Endodermal cell (in vitro differentiated cells): ENCODE measurements at places on chromosomes 5 and 9.

DNA sequence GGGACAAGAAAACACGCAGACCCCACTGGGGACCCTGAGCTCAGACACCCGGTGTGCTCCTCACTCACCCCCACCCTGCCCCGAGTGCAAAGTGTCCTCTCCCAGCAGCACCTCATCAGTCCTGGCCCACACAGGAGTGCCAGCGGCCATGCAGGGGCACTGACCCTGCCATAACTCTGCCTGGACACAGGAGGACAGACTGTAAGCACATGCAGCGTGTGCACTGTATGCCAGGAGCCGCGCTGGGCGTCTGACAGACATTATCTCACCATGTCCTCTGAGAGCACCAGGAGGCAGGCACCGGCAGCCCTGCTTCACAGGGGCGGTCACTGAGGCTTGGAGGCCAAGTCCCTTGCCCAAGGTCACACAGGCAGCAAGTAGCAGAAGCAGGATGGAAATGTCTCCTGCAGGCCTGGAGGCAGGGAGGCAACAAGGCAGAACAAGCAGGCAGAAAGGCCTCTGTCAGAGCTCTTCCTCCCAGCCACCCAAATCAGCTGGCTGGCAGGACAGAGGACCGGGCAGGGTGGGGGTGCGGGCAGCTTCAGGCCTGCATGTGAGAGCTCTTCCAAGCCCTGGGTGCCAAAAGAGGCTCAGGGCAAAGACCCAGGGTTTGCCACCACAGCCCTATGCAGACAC, 8.4 kb downstream of the EEIG1 start:
- H3K27me3 ChIP-seq: no peaks in the 10 kb centered on the region
- H3K4me3 ChIP-seq: no peak overlapping the region
- H3K36me3 ChIP-seq: peaks cover 3% of the 10 kb centered on the region
- peak; percentile 50 for DNase-seq
- H3K4me1 ChIP-seq: peaks cover 26% of the 10 kb centered on the region

DNA sequence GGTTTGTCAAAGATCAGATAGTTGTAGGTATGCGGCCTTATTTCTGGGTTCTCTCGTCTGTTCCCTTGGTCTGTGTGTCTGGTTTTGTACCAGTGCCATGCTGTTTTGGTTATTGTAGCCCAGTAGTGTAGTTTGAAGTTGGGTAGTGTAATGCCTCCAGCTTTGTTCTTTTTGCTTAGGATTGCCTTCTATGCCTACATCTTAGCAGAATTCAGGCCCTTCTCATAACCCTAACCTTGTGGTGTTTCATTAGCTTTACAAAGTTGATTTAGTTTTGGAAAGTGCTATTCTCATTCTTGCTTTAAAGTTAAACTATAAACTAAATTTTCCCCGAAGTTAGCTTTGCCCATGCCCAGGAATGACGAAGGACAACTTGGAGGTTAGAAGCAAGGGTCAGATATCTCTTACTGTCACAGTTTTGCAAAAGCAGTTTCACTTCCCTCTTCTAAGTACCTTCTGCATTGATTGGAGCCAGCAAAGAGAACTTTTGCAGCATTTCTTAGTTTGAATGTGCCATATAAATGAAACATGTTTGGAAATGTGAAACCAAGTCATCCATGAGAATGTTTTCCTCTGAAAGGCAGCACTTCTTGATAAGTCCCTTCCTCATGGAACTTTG, 274.3 kb upstream of the DMRT1 start:
- H3K36me3 ChIP-seq: no peaks in the 10 kb centered on the region
- no peaks in the 10 kb centered on the region for H3K27me3 ChIP-seq
- DNase-seq: no peak
- H3K4me1 ChIP-seq: no peaks in the 10 kb centered on the region

DNA sequence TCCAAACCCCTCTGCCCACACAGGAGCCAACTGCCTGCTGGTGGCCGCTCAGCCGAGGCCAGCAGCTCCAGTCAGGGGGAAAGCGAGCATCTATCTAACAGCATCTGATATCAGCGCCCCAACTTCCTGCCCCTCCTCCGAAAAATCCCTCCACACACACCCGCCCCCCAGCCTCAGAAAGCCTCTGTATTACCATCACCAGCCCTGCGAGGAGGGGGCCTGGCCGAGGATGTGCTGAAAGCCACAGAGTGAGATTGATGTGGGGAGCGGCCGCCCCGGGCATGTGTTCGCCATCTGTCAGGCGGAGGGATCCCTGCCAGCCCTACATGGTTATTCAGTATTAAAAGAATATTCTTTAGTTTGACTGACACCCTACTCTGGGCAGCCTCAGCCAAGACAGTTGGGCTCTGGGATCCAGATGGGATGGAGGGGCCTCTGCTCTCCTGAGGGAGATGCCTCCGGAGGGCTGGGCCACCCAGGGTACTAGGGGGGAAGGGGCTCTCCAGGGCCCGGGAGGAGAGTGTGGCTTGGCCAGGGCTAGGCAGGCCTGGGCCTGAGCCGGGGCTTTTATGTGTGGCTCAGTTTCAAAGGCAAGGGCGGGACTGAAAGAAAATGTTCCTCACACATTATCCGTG, 98.0 kb downstream of the HSD17B3 start:
- peaks cover 6% of the 10 kb centered on the region for H3K27me3 ChIP-seq
- no peak overlapping the region for H3K27ac ChIP-seq
- no peak overlapping the region for H3K4me3 ChIP-seq
- no peaks in the 10 kb centered on the region for H3K36me3 ChIP-seq
- DNase-seq: no peak
- no peaks in the 10 kb centered on the region for H3K4me1 ChIP-seq

DNA sequence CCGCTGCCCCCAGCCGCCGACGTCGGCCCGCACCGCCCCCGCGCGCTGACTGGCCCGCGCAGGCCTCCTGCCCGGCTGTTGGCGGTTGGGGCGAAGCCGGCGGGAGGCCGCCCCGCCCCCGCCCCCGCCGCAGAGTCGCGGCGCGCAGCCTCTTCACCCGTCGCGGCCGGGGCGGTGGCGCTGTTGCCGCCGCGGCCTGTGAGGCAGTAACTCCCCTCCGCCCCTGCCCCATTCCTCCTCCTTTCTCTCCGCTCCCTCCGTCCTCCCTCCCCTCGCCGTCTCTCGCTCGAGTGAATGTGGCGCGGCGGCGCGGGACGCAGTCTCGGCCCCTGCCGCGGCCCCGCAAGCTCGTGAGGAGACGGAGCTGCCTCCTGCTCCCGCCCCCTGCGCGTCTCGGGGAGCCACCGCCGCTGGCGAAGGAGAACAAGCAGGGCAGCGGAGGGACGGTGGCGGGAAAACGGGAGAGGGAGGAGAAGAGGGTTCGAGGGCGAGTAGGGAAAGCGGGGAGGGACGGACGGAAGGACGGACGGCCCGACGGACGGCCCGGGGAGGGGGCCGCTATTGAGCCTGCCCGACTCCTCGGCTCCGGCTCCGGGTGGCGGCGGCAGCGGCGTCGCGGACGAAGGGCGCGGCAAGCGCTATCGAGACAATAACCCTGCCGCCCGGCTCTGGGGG, 637 bp upstream of the ERBIN start:
- peak; percentile 93 for DNase-seq
- H3K27me3 ChIP-seq: peaks cover 12% of the 10 kb centered on the region
- H3K27ac ChIP-seq: peak overlapping the region; percentile 99
- H3K36me3 ChIP-seq: peaks cover 7% of the 10 kb centered on the region
- H3K4me3 ChIP-seq: peak overlapping the region; percentile 91

DNA sequence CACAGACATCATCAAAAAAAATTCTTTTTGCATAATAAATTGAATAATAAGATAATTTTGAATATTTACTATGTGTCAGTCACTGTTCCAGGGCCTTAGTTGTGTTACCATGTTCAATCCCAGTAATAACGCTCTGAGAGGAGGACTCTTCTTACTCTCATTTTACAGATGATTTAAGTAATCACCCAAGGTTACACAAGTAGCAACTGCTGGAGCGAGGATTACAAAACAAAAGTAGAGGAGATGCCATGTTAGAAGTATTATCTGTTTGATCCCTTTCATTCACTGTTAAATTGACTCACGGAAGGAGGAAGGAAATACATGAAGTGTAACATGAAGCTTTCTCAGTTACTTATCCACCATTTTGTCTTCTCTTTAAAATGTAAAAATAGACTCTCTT, 412.8 kb downstream of the NFIB start:
- H3K27me3 ChIP-seq: no peaks in the 10 kb centered on the region
- no peaks in the 10 kb centered on the region for H3K4me1 ChIP-seq
- H3K27ac ChIP-seq: no peak overlapping the region
- no peak overlapping the region for H3K4me3 ChIP-seq
- no peak for DNase-seq

GRCh38 chr5:110612794-110613247, 113.7 kb downstream of the TMEM232 start:
- H3K27ac ChIP-seq: no peak overlapping the region
- no peak for DNase-seq
- H3K27me3 ChIP-seq: no peaks in the 10 kb centered on the region
- H3K36me3 ChIP-seq: no peaks in the 10 kb centered on the region
- no peak overlapping the region for H3K4me3 ChIP-seq

DNA sequence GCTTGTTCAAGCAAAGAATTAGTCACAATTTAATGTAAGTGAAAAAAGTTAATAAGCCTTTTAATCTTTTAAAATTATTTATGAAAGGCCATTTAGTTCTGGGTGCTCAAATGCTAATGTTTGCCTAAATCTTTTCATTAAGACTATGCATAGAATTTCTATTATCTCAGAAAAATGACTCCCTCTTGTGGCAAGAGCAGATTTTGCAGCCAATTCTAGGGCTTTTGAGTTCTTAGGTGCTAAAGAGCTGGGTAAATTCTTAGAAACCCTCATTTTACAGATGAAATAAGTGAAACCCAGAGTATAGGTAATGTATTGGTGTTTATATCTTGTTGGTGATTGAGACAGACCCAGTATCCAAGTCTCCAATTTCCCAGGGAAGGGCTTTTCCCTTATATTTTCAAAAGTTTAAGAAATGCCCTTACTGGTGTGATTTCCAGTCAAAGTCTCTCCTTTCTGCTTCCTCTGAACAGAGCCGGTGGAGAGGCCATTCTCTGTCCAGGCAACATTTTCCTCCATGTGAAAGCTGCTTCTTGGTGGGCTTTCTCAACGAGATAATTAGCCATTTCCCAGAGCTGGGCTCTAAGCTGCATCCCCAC, 24.1 kb upstream of the PCSK5 start:
- no peaks in the 10 kb centered on the region for H3K36me3 ChIP-seq
- peaks cover 5% of the 10 kb centered on the region for H3K27me3 ChIP-seq
- no peak overlapping the region for H3K27ac ChIP-seq
- H3K4me1 ChIP-seq: no peaks in the 10 kb centered on the region
- DNase-seq: peak; percentile 72

GRCh38 chr9:126885131-126885641, 24.7 kb downstream of the ZBTB34 start:
- H3K27me3 ChIP-seq: no peaks in the 10 kb centered on the region
- H3K4me3 ChIP-seq: no peak overlapping the region
- peaks cover 33% of the 10 kb centered on the region for H3K36me3 ChIP-seq

GRCh38 chr5:72108202-72109061, 1.2 kb downstream of the MAP1B start:
- H3K4me3 ChIP-seq: peak overlapping the region; percentile 97
- no peaks in the 10 kb centered on the region for H3K27me3 ChIP-seq
- peak overlapping the region; percentile 96 for H3K27ac ChIP-seq
- peaks cover 37% of the 10 kb centered on the region for H3K36me3 ChIP-seq
- H3K4me1 ChIP-seq: peaks cover 11% of the 10 kb centered on the region
- peak; percentile 92 for DNase-seq

- no peak for DNase-seq
- H3K36me3 ChIP-seq: peaks cover 19% of the 10 kb centered on the region
Observed at GRCh38 chr5:172444110-172444510, 10.2 kb downstream of the SH3PXD2B start.

DNA sequence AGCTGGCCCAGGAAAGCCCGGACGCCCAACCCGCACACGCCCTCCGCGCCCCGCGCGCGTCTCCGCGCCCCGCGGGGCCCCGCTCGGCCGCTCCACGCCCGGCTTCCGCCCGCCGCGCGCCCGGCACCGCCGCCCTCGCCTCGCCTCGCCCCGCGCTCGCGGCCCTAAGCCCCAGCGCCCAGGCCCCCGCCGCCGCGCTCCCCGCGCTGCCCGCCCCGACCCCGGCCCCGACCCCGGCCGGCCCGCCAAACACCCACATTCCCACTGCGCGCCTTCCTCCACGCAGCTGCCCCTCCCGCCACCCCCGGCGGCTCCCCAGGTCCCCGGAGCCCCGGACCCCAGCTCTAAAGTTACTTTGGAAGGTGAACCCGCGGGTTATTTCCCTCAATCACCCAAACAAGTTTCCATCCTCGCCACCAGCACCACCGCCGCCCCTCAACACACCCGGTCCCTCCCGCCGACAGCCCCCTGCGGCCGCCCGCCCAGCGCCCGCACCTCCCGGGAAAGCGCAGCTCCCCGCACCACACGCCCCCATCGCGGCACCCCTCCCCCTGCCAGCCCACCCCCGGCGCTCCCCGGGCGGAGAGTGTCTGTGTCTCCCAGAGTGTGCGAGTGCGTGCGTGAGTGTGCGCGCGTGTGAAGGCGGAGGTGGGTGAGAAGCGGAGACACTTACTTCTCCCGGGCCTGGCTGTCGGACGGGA, 439 bp downstream of the SSBP2 start:
- H3K4me3 ChIP-seq: peak overlapping the region; percentile 76
- H3K27ac ChIP-seq: peak overlapping the region; percentile 49
- peaks cover 3% of the 10 kb centered on the region for H3K4me1 ChIP-seq
- H3K27me3 ChIP-seq: peaks cover 17% of the 10 kb centered on the region
- DNase-seq: no peak

- no peaks in the 10 kb centered on the region for H3K4me1 ChIP-seq
- no peaks in the 10 kb centered on the region for H3K27me3 ChIP-seq
- peaks cover 56% of the 10 kb centered on the region for H3K36me3 ChIP-seq
- no peak overlapping the region for H3K27ac ChIP-seq
- no peak overlapping the region for H3K4me3 ChIP-seq
Observed at GRCh38 chr5:56861893-56862485, 46.6 kb downstream of the MAP3K1 start.

GRCh38 chr9:101860920-101861319, 122.5 kb upstream of the GRIN3A start:
- no peaks in the 10 kb centered on the region for H3K36me3 ChIP-seq
- no peak overlapping the region for H3K4me3 ChIP-seq
- DNase-seq: no peak
- no peak overlapping the region for H3K27ac ChIP-seq

- no peak overlapping the region for H3K4me3 ChIP-seq
- no peaks in the 10 kb centered on the region for H3K36me3 ChIP-seq
- peaks cover 6% of the 10 kb centered on the region for H3K4me1 ChIP-seq
Observed at GRCh38 chr9:17402309-17402708, 176.6 kb upstream of the SH3GL2 start.

DNA sequence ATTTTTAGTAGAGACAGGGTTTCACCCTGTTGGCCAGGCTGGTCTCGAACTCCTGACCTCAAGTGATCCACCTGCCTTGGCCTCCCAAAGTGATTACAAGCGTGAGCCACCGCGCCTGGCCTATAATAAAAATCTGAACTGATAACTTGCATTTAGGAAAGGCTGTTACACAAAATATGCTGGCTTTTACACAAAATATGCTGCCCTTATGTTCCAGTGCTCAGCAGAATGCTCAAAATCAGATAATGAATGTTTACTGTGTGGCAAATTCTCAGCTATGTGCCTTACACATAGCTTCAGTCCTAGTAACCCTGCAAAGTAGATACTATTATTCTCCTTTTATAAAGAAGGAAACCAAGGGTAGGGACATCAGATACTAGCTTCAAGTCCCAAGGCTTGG, 141.3 kb upstream of the MSX2 start:
- no peak overlapping the region for H3K4me3 ChIP-seq
- no peaks in the 10 kb centered on the region for H3K4me1 ChIP-seq
- DNase-seq: peak; percentile 8
- peaks cover 12% of the 10 kb centered on the region for H3K27me3 ChIP-seq
- H3K36me3 ChIP-seq: no peaks in the 10 kb centered on the region
- H3K27ac ChIP-seq: no peak overlapping the region

GRCh38 chr9:133734590-133735414, 3.4 kb downstream of the SARDH start:
- peaks cover 2% of the 10 kb centered on the region for H3K4me1 ChIP-seq
- H3K36me3 ChIP-seq: no peaks in the 10 kb centered on the region
- H3K4me3 ChIP-seq: no peak overlapping the region
- no peak for DNase-seq
